ENCODE measurements at places on chromosomes 3 and 15.

GRCh38 chr3:121896823-121897222 is 2.6 kb downstream of the SLC15A2 start:
- DNase-seq = no peak

DNA sequence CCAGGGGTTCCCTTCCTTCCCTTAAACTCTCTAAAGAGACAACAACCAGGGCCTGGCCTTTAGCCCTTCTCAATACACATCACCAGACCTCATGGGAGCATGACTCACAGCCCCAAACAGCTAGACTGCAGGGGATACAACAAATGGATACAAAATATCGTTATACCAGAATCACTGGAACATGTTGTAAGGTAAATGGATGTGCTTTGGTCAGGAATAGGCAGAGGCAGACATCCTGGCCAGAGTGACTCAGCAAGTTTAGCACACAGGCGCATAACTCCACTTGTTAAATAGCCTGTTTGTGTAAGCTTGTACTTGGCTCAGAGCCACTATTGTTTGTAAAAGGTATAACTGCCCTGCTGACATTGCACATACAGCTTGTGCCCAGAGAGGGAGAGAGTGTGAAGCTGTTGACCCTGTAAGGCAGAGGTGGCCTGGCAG is 18.3 kb downstream of the TMED3 start:
- DNase-seq = no peak

- DNase-seq = no peak
These were observed 93.6 kb upstream of the SNRPN start for GRCh38 chr15:24861014-24861690.

GRCh38 chr15:68295014-68295805 is 17.7 kb downstream of the FEM1B start:
- no peak for DNase-seq

GRCh38 chr3:157127831-157128767 is 31.8 kb downstream of the CCNL1 start:
- no peak for DNase-seq

DNA sequence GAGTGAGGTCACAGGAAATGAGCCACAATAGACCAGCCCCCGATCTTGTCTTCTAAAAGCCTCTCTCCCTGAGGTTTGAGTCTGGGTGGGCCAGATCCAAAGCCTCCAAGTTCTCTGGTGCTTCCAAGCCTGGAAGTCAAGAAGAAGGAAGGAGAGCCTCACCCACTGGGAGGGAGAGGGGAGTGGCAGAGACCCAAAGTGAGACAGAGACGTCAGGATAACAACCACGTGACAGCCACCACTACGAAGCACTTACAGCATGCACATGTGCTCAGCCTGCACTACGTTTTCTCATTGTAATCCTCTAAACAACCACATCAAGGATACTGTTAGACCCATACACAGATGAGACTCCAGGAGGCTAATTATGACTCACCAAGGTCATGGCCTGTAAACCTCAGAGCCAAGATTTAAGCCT is 197.3 kb upstream of the LINGO1 start:
- peak; percentile 72 for DNase-seq

DNA sequence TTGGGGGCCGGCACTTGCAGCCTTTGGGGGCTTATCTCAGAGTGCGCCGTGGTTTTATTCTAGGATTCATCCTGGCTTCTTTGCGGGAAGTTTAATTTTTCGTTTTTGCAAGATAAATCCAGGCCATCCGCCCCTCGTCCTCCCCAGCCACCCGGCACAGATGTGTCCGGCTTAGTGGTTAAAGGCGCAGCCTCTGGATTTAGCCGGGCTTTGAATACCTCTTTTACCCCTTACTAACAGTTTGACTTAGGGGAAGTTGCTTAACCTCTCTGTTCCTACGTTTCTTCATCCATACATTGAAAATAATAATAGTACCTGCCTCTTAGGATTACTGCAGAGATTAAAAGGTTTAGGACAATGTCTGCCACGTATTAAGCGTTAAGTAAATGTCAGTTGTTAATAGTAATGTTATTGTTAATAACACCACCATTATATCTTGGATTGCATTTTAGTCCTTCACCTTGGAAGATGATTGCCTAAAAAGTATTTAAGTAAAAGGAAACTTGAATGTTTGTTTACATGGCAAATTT is 714 bp downstream of the ECT2 start:
- no peak for DNase-seq

GRCh38 chr3:195821403-195822130 is 9.8 kb upstream of the MUC4 start:
- DNase-seq = no peak

GRCh38 chr3:13194285-13195209 is 121.3 kb upstream of the IQSEC1 start:
- DNase-seq = no peak

GRCh38 chr3:128702391-128702790 is 23.6 kb upstream of the RAB7A start:
- DNase-seq = no peak

GRCh38 chr15:88644741-88645140 is 5.9 kb downstream of the ISG20 start:
- peak; percentile 68 for DNase-seq

DNA sequence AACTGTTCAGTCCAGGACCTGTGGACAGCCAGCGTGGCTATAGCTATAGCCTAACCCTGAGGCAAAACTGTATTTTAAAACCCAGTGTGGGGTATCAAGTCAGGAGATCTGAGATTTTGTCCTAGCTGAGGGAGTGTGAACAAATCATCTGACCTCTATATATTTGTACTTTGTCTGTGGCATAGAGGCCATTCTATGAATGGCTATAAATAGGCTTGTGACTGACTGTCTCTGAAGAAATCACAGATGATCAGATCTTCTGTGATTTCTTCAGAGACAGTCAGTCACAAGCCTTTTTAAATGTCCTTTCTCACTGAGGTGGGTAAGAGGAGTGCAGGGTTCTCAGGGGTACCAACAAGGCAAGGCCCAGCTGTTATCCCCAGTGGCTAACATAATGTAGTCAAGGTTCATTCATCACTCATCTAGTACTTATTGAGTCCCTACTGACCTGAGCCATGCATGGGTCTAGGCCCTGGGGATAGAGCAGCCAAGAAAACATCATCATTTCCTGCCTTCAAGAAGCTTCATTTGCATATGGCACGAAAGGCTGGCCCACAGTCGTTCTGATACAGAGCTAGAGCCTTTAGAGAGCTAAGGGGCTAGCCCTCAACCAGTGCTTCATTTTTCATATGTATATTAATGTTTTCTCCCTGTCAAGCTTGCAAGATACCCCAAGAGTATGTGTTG is 53.3 kb downstream of the TIPARP start:
- no peak for DNase-seq

DNA sequence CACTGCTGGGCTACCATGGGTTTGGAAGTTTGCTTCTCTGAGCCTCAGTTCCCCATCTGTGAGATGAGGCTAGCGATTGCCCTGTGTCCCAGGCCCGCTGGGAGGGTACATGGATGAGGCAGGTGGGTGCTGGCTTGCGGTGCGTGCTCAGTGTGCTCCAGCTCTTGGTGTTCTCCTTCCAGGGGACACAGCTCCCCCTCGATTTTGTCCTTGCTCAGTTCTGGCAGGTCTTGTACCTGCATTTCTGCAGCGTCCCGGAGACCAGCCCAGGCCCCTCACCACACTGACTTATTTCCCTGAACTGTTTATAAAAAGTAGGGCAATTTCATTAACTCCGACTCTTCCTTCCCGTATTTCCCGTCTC is 95.4 kb downstream of the TBC1D2B start:
- DNase-seq = no peak

GRCh38 chr3:175107231-175107630 is 248.1 kb downstream of the NAALADL2 start:
- DNase-seq = no peak

DNA sequence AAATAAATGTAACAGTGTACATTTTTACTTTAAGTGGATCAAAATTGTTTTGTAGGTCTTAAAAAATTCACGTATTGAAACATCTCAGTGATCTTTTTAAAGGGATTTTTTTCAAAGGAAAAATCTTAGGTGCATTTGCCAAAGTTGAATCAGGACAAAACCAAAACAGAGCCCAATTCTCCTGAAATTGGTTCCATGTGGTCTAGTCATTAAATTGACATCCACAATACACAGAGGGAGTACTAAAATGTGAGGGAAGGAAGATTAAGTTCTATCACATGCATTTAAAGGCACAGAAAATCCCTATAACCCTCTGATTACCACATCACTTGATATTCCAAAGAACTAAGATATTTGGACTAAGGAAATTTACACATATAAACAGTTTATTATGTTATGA is 39.3 kb upstream of the HDC start:
- no peak for DNase-seq

GRCh38 chr3:112651071-112651470 is 10.1 kb upstream of the CCDC80 start:
- no peak for DNase-seq

- DNase-seq = no peak
These were observed 44.8 kb upstream of the GUCA1C start for GRCh38 chr3:108998436-108998835.

DNA sequence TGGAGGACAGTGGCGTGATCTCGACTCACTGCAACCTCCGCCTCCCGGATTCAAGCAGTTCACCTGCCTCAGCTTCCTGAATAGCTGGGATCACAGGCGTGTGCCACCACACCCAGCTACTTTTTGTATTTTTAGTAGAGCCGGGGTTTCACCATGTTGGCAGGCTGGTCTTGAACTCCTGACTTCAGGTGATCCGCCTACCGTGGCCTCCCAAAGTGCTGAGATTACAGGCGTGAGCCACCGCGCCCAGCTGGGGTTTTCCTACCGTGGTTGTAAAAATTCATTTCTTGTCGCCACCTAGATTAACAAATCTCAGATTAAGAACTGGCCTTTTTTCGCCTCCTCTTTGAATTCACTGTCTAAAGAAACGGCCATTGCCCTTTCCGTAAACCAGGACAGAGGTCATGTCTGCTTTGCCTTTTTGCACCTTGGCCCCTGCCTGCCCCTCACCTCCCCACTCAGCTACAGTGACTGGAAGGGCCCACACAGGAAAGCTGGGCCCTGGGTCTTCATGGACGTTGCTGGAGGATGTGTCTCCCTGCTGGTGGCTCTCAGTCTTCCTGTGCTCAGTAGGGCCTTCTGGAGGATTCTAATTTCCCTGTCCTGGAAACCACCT is 17.2 kb downstream of the ZNF710 start:
- no peak for DNase-seq

GRCh38 chr15:40843885-40844695 is at the start of gene SPINT1:
Gene SPINT1 (plus strand): TSS chr15:40844048. CDS start chr15:40844555, 507 bp downstream.
- DNase-seq = peak; percentile 78

DNA sequence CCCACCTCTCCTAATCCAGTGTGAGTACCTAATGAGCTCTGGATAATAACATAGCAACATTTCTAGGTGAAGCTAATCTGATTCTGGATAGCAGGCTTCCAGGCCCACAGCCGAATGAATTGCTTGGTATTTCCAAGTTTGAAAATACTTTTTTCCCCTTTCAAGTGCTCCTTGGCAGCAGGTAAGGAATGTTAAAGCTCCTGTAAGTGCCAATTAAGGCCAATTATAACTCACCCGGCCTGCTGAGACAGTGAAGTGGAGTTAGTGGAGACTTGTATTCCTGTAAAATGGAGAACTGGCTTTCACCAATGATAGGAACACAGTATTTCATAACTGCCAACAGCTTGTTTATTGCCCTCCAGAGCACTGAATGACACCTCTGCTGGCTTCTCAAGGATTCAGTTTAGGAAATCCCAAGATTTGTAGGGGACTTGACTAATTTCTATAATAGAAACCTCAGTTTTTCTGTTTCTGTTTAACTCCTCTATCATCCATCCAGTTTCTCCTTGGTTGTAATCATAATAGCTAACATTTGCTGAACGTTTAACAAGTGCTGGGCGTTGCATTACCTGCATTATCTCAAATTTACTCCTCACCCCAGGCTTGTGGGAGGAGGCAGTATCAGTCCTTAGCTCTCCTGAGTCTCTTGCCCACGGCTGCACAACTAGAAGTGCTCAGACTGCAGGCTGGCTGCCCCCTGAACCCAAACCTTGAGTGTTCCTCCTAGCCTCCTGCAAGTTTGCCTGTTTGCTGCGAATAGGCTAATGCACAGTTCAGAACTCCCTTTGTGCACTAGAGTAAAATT is 52.7 kb upstream of the SCAANT1 start:
- DNase-seq = no peak

GRCh38 chr15:36218322-36218721 is 361.1 kb upstream of the CDIN1 start:
- no peak for DNase-seq

DNA sequence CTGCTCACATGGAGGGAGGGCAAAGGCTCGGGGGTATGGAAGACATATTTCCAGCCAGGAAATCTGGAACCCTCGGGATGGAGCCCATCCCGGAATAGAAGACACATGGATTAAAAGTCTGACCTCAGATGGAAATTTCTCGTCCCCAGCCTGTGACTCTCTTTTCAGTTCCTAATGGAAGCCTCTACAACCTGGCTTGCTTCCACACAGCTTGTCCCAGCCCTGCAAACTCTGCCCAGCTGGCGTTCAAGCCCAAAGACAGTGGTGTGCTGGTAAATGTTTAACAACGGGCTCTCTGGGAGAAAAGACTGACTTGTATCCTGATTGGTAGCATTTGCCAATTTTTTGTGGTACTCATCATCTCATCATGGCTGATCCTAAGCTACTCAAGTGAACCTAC is 35.6 kb upstream of the TLE3 start:
- peak; percentile 73 for DNase-seq

- DNase-seq = no peak
These were observed 36.3 kb upstream of the MEX3B start for GRCh38 chr15:82081914-82082762.

- DNase-seq = no peak
These were observed 296.9 kb downstream of the NTRK3 start for GRCh38 chr15:87959662-87960061.

DNA sequence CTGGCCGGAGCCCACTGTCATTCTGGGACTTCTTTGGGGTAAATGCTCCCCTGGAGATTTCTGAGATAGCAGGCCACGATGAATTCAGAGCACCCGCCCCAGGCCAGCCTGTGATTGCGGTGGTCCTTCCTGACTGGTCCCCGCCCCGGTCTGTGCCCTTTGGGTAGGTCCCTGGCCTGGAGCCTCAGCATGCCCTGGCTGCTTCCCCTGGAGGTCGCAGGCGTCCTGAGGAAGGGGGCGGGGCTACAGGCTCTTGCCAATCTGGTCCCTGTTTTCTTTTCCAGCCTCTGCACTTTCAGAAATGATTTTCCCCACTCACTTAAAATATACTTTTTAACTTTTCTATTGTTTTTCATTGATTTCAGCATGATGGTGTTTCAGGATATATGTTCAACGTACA is 250.2 kb upstream of the ATP10A start:
- no peak for DNase-seq

DNA sequence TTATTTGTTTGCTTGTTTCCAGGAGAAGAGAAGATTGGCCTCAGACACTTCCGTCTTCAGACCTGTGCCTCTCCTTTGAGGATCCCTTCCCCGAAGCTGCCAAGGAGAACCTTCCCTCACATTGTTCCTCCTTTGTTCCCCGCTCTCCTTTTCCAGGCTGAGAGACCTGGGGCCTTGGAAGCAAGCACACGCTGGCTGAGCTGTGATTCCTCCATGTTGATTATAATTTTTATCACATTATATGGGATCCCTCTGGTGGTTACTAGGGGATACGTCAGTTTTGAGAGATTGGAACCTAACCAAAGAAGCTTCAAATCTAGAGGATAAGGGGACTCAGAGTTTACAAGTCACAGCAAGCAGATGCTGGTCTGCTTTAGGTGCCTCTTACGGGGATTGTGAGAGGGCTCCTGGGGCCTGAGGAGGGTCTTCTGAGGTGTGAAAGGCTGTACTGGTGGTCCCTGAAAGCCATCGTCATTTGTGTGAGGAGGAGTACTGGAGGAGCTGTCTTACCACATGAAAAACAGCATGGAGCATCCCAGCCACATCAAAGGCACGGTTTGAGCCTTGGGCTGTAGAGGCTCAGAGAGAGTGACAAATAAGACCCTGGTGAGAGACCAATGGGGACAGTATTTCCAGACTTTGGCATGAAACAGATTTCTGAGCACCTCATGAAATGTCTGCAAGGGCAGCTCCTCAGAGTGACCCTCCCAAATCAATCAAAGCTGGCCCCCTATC is 760.1 kb upstream of the CFAP20DC start:
- no peak for DNase-seq
